Germinal center (tissue), 1 donor: ENCODE measurements at places on chromosomes 3 and 15.
A peak's percentile ranks its signal among the peaks of the same experiment; 100 is the strongest.

DNA sequence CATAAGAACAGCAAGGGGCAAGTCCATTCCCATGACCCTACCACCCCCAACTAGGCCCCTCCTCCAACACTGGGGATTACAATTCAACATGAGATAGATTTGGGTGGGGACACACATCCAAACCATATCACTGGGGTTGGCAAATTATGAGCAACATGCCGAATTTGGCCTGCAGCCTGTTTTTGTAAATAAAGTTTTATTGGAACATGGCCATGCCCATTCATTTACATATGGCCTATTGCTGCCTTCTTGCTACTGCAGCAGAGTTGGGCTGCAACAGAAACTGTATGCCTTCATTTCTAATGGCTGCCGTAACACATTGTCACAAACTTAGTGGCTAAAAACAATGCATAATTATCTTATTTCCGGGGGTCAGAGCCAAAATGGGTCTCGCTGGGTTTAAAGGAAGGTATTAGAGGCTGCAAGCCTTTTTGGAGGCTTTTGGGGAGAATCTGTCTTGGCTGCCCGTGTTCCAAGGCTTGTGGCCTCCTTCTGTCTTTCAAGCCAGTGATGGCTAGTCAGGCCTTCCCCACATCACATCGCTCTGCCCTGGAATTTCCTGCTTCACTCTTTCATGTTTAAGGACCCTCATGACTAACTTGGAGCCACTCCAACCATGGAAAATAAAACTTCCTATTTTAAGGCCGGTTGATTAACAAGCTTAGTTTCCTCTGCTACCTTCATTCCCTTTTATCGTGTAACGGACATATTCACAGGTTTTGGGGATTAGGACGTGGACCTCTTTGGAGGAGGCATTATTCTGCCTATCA lies 428.5 kb upstream of the PROK2 start:
- DNase-seq = no peak

GRCh38 chr3:105823149-105823867 lies 45.5 kb downstream of the CBLB start:
- no peak for DNase-seq

GRCh38 chr3:196533260-196533681 lies 18.1 kb upstream of the SMCO1 start:
- no peak for DNase-seq

DNA sequence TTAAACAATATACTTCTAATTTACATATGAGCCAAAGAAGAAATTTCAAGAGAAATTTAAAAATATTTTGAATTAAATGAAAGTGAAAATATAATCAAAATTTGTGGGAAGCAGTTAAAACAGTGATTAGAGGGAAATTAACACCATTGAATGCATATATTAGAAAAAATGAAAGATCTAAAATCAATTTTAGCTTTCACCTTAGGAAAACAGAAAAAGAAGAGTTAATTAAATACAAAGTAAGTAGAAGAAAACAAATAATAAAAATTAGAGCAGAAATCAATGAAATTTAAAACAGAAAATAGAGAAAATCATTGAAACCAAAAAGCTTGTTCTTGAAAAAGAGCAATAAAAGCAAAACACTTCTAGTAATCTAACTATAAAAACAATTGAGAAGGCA lies 38.6 kb upstream of the AP3B2 start:
- DNase-seq = no peak

GRCh38 chr15:93165734-93166470 lies 76.9 kb upstream of the RGMA start:
- no peak for DNase-seq

- no peak for DNase-seq
Measured at GRCh38 chr15:93942269-93942694, 289.1 kb upstream of the MCTP2 start.

DNA sequence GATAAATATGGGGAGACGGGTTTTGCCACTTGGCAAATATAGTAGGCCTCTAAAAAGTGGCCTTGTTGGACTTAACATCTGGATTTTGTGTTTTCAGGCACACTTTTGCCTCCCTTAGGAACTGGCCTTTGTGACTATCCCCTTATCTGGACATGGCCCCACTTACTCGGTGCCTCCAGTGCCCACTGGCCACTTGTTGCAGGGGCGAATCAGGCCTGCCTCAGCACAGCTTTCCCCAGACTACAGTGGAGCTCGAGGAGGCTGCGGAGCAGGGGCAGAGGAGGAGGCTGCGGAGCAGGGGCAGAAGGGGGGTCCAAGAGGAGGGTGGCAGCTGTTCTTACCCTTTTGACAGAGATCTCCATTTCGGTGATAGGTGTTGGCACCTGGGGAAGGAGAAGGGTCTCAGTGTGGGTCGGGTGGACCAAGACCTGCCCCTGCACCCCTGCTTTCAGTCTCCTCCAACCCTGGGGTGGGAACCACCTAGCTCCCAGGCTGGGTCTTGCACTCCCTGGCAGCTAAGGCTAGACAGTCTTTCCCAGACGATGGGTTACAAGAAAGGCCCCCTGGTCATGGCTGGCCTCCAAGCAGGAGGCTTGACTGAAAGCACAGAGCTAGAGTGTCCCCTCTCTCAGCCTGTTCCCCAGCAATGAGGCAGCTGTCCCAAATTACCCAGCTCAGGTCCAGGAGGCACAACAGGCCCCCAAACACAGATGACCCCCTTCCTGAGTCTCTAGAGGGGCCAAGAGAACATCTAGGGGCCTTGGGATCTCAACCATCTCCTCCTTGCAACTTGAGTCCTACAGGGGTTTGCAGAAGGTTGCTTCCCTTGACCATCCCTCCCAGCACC lies 6.1 kb downstream of the SEMA3G start:
- no peak for DNase-seq

GRCh38 chr3:68919000-68919399 lies 13.3 kb downstream of the TAFA4 start:
- DNase-seq = no peak

DNA sequence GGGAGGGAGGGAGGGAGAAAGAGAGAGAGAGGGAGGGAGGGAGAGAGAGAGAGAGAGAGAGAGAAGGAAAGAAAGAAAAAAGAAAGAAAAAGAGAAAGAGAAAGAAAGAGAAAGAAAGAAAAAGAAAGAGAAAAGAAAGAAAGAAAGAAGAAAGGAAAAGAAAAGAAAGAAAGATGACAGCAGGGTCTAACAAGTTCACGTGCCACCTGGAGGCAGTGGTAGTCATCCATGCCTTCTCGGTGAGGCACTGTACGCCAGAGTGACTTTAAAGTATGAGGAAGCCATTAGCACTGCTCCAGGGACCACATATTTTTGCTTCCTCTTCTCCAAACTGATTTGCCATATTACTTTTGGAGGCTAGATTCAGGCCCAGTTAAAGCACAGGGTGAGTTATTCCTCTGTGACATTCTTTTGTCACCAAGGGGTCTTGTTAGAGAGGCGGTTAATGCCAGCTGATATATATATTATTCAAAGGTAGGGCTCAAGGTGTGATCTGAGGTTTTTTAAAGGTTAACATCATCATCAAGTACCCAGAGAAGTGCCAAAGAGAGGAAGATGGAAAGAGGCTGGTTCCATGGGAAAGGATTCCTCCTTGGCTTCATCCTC lies at the start of gene HTR3D:
Gene HTR3D, plus strand, starts transcription at position 556 of the 606 bp plus-strand sequence. Its CDS starts 0 bp downstream, at position 556.
- DNase-seq = no peak

DNA sequence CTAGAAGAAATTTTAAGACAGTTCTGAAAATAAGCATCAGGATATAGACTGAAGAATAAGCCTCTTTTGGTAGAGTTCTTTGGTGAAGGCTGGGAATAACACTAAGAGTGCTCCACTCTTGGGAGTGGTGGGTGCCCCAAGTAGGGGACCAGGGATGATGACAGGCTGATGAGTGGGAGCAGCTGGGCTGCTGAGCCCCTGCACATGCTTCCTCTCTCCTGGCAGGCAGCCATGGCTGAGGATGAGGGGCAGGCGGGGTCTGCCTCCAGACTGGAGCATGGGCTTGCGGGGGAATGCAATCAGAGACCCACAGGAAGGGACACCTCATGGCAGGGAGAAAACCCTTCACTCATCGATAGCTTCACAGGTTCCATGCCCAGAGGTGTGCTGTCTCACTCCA lies 72.6 kb upstream of the RORA start:
- DNase-seq = no peak

DNA sequence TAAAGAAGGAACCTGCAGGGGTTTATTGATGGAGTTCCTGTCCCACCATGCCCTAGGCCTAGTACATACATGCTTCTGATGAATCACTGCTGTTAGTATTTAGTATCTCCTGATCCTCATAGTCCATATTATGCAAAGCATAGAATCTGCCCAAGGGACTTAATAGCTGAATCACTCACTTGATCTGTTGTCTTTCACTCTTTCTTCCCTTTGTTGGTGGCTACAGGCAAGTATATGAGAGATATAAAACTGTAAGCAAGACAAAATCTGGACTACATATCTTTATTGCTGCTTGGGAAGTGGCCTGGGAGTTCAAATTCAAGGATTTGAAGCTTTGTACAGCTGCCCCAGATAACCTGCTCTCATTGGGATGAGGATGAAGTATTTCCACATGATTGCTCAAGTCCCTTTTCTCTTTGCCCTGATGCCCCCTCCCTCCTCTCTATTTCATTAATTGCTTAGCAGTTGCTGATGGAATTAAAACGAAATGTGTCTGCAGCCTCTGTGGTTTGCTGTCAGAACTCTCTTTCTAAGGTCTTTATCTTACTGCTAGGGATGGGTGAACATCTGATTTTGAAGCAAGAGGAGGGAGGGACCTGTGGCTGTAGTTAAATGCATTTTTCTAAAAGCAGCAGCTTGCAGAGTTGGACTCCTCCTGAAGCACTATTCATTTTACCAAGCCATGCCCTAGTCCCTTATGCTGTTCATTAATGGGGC lies 114.1 kb downstream of the ZNF609 start:
- peak; percentile 15 for DNase-seq

GRCh38 chr3:162597226-162597625 lies 1100.6 kb downstream of the OTOL1 start:
- no peak for DNase-seq

DNA sequence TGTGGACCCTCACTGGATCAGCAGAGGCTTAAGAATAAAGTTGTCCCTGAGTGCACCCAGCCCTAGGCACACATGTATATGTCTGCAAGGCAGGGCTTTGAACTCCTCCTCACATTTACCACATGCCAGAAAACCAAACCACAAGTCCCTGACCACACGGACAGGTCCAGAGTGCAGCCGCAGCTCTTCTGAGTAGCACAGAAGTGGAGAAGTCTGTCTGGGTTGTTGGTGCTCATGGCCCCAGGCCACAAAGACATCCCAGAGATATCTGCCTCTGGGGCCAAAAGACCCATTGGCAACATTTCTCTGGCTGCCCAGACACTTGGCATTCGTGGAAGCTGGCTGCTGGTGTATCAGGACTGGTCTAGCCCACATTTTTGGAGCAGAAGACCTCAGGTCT lies 17.4 kb downstream of the SUSD5 start:
- DNase-seq = no peak

- no peak for DNase-seq
Measured at GRCh38 chr3:129609591-129610182, 3.2 kb upstream of the PLXND1 start.

- no peak for DNase-seq
Measured at GRCh38 chr3:4587838-4588105, 94.6 kb downstream of the ITPR1 start.

GRCh38 chr3:193929921-193930646 lies 205.9 kb upstream of the HES1 start:
- DNase-seq = no peak

GRCh38 chr15:70033109-70033508 lies 64.6 kb downstream of the TLE3 start:
- no peak for DNase-seq

DNA sequence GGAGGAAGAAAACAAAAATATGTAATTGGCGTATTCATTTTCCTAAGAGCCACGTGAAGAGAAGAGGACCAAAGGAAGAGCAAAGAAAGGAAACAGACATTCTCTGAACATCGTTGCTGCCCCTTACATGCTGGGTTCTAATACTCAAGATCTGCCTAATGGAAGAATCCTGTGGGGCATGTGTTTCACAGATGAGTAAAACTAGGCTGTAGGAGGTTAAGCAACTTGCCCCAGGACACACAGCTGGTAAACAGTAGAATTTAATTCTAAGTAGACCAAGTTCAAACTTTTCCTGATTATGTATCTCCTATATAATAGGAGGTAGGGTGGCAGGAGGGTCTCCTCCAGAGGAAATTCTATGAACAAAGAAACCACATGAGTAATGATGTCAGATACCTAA lies 106.1 kb upstream of the TNFAIP8L3 start:
- no peak for DNase-seq

DNA sequence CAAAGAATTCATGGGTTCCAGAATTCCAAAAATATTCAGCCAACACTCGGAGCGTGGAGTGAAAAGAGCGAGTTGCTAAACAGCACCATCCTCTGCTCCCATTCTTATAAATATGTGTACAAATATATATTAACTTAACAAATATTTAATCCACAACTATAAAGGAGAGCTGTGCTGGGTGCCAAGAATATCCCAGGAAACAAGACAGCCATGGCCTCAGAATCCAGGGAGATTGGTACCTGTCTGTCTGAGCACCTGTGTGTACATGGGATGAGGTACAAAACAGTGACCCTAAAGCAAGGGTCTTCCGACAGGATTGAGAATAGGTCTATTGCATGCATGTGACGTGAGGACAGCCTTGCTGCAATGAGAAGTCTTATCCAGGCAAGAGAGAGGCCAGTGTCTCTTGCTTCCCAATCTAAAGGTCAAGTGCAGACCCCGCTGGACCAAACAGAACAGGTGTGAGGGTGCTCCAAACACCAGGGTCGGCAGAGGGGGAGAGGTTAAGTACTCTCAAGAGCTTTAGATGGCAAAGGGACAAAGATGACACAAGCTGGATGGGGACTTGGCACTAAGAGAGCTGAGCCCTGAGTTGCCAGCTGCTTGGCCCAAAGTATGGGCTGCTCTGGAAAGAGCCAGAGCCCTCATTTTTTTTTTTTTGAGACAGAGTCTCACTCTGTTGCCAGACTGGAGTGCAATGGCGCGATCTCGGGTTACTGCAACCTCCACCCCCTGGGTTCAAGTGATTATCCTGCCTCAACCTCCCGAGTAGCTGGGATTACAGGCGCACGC lies 36.2 kb downstream of the HOMER2 start:
- DNase-seq = no peak

DNA sequence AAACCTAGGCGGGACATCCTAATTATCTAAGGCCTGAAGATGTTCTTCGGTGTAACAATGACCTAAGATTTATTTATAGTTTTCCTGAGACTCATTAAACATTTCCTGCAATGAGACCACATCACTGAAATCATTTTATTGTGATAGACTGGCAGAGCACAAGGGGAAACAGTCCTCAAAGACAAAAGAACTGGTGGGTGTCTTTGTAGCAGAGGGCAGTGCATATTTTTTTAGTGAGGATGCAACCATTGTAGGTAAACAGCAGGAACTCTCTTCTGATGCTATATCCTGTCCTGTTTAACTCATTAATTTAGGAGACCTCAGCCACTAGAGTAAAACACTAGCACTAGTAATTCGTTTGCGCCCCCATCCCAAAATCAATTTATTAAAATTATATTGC lies 100.0 kb downstream of the MAGI1 start:
- DNase-seq = no peak

DNA sequence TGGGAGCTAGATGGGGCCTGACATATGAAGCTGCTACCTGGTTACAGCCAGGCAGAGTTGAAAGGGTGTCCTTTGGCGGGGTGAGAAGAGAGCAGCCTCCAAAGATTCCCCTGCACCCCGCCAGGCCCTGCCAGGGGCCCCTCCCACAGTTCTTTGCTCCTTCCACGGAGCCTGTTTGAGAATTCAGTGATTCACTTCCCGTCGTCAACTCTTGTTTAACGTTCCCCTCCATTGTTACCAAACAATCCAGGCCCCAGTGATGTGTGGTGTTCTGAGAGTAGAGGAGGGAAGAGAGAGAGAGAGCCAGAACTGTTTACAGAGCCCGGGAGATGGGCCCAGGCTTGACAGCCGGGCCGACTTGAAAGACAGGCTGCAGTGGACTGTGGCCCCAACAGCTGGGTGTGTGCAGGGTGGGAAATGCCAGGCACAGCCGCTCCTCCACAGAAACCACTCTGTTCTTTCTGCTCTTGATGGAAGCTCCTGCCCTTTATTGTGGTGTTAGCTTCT lies 81.5 kb downstream of the SMAD3 start:
- no peak for DNase-seq
